Stimulated activated CD8-positive, alpha-beta memory T cell treated with anti-CD3 and anti-CD28 coated beads, Interleukin-12 subunit alpha, Interleukin-12 subunit beta, amount 100 ng/mL, for 4 hours (primary cell): ENCODE measurements at places on chromosomes 3 and 15.
A peak's percentile ranks its signal among the peaks of the same experiment; 100 is the strongest.

DNA sequence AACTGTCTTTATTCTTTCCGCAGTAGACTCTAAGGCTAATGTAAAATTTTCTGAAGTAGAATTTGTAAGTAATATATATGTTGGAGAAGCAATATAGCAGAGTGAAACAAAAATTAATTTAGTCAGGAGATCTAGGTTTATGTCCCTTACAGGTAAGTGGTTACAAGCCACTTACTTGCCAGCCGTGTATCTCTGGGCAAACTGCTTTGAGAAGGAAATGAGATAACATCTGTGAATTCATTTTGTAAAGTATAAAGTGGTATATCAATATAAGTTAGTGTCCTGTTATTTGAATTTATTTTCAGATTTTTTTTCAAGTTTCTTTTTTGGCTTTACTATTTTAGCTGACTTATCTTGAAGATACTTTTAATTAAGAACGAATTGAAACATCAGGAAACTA, 5.5 kb downstream of the DAZL start:
- DNase-seq = no peak

DNA sequence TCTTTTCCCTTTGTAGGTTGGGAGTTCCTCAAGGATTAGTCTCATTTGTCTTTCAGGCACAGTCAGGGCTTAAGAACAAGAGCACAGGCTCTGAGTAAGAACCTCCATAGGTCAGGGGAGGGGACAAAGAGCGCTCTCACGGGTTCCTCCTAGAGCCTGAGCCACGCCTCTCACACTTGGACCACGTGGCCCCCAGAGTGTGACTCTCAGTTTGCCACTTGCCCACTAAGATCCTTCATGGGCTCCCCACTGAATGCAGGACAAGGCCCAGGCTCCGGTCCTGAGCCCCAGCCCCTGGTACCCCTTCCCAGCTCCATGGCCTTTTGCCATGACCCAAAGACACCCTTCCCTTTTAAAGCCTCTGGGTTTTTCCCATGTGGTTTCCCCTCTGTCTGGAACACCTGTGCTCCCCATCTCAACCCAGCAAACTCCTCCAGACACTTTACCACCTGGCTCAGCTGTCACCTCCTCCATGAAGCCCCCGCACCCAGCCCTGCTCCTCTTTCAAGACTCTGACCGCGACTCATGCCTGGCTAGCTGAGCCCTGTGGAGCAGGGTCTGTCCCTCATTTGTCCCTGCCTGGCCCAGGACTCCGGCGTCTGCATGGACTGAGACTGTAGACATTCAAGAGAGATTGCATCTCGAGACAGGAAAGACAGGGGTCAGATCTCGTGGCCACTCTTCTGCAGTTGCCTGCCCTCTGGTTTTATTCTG, 32.7 kb downstream of the IQSEC1 start:
- DNase-seq = peak; percentile 47

- no peak for DNase-seq
Observed at GRCh38 chr15:100340721-100341238, 995 bp downstream of the ADAMTS17 start.

GRCh38 chr3:16444344-16444743, 69.2 kb downstream of the RFTN1 start:
- DNase-seq = no peak

GRCh38 chr3:87949879-87950208, 109.0 kb downstream of the CGGBP1 start:
- DNase-seq = no peak

DNA sequence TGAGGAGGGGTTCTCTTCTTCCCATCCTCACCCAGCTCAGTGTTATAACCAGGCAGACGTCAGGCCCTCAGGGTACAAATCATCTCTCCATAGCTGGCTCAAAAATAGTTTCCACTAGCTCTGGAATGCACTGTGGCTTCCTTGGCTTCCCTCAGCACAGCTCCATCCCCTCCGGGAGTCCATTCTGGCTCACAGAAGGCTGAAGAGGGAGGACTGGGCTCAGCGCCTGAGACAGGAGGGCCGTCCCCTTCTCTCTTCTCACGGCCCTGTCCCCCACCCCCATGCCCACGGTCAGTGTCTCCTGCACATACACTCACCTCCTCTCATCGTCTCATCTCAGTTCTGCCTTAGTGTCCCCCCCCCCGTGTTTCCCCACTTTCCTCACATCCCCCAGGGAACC, 50.1 kb downstream of the UMPS start:
- DNase-seq = no peak

DNA sequence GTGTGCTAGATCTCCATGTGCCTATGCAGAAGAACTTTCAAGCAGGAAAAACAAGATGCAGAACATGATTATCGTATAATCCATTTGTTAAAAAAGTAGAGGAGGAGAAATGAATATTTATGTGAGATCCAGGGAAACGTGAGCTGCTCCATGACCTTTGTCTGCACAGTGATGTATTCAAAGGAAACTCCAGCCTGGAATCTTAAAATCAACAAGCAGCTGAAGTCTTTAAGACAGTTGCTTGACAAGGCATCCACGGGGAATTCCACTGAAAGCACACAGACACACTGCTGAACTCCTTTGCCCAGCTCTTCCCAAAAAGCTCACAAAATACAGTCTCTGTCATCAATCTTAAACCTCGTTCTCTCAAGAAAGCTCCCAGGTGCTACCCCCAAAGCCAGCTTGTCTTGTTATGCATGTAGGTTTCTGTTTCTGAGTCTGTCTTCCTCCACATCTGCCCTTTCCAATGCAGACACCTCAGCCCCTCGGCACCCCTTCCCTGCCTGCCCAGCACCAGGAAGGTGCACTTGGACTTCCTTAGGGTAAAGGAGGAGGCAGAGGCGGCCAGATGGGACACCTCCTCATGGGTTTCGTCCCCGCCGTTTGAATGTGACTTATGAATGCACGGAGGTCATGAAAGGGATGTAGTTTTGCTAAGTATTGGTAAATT, 28.7 kb downstream of the LRRK1 start:
- DNase-seq = no peak

DNA sequence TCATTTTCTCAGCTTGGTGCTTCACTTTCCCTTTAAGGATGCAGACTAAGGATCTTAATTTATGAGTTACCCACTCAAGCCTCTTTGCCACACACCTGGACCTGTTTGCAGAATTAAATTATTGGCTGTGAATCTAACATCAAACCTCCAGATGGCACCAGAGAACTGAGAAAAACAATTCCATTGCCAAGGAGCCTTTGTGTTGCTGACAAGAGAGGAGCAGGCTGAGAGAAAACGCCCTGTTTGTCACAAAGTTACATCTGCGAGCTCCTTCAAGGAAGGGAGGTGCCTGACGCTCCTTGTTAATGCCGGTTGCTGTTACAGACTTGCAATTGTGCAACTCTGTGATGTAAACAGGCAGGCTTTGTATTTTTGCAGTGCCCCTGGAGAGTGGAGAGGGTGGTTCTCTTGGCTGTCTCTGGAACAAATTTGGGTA, 36.3 kb upstream of the TMC3 start:
- no peak for DNase-seq

- no peak for DNase-seq
Observed at GRCh38 chr3:41710646-41711388, 251.1 kb downstream of the ULK4 start.

- DNase-seq = no peak
Observed at GRCh38 chr3:120749843-120750242, 7.3 kb downstream of the GTF2E1 start.

- no peak for DNase-seq
Observed at GRCh38 chr3:5572168-5572567, 384.7 kb downstream of the EDEM1 start.

DNA sequence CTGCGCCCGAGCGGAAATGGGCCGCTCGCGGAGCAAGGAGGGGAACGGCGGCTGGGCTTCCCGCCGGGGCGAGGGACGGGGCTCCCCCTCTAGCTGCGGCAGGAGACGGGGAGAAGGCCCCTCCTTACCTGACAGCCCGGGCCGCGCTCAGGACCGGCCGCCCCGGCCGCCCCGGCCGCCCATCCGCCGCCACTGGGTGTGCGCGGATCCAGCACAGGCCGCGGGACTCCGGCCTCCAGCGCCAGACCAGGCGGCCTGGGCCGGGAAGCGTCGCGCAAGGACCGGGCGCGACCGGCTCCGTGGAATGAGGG, 296 bp downstream of the TPRA1 start:
- no peak for DNase-seq
